Skeletal muscle cell (primary cell): ENCODE measurements at places on chromosomes 12 and 14.
A peak's percentile ranks its signal among the peaks of the same experiment; 100 is the strongest.

DNA sequence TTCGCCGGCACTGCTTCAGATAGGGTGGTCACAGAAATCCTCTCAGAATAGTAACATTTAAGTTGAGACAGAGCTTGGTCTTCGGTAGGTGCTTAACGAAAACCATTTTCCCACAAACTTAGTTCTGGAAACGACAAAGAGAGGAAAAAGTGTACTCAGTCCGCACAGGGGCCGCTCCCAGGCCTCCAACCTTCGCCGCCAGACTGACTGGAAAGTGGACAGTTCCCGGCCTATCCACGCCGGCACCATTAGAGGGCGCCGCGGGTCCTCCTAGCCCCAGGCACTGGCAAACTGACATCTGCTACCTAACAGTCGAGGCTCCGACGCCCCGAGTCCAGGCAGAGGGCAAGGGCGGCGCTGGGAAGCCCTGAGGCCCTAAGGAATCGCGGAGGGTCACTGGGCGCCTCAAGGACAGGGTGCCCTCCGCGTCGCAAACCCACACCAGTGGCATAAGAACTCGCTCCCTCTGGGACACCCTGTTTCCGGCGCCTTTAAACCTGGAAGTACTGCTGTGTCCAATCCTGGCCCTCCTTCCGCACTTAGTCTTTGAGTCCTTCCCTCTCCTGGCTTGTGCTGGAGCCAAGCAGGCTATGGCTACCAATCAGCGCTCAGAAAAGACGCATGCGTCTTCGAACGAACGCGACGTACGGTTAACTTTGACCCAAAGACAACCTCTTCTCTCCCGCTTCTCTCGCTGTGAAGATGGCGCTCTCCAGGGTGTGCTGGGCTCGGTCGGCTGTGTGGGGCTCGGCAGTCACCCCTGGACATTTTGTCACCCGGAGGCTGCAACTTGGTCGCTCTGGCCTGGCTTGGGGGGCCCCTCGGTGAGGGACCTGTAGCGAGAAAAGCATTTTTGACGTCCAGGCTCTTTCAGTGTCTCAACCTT, at the start of gene LETMD1:
Gene LETMD1, plus strand, starts transcription at position 673 of the 886 bp plus-strand sequence. Its CDS starts 30 bp downstream, at position 703.
- DNase-seq, result peak; percentile 96

DNA sequence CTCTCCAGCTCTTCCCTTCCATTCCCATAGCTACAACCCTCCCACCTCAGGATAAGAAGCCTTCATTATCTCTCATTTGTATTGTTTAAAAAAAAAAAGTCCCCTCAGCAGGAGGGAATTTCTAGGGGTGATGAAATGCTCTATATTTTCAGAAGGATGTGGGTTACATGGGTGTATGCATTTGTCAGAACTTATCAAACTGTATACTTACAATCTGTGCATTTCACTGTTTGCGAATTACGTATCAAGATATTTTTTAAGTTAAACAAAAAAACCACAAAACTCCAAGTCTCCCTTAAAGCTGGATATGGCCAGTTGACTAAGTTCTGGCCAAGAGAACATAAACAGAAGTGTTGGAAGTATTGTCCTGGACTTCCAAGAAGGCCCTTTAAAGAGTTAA, 2.0 kb upstream of the FKBP11 start:
- no peak for DNase-seq

- no peak for DNase-seq
Measured at GRCh38 chr12:2288875-2289274, 236.1 kb downstream of the CACNA1C start.

DNA sequence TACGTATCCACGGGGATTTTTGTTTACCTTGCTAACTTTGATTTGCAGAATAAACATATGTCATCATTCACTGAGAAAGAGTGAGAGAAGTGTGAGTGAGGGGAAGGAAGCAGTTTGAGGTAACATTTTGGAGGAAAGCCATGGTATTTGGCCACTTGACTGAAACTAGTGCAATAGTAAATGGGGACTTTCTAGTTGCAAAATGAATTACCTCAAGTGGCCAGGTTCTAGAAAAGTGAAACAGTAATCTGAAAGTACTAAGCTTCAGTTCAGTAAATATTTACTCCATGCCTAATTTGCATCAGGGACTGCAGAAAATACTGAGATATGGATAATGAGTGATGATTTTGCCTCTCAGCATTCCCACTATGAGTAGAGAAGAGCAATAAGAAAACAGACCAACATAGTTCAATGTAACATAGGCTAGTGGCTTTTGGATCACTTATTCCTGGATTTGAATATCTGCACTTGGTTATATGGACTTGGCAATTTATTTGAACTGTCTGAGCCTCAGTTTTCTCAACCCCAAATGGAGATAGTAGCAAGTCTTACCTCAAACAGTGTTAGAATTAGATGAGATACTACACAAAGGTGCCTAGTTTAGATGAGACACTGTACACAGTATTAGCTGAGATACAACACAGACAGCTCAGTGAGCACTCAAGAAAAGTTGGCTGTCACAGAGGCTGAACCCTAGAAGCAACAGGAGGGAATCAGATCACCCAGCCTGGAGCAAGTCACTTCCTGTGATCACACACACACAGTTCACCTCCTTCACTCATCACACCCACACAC, 439.1 kb downstream of the NPAS3 start:
- DNase-seq, result no peak

- DNase-seq, result no peak
Measured at GRCh38 chr12:113702836-113703235, 231.2 kb upstream of the LHX5 start.

DNA sequence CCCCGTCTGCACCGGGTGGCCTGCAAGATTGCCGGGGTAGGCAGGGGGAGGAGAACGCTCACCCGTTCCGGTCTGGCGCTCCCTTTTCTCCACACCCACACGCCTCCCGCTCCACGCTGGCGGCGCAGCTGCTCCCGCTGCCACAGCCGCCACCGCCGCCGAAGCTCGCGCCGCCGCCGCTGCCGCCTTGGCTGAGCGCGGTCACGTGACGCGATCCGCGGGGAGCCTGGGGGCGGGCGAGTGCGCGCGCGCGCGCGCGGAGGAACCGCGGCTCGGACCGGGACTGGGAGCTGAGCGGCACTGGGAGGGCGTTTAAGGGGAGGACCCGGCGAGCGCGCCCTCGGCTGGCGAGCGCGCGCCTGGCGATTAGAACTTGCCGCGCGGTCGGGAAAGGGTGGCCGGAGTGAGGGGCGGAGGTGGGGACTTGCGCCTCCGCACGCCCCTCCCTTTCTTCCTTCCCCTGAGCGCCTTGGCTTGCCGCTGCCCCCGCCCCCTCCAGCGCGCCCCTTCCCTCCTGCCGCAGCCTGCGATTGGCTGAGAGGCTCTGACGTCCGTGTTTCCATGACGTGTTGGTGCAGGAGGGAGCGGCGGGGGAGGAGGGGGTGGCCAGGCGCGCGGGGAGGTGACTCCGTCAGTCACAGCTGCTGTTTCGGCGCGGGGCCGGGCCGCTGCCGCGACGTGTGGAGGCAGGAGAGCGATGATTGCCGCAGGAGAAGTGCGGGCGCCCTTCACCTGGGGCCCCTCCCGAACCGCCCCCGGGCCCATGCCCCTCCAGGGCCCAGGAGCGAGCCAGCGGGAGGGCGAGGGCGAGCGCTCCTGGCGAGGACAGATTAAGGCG, 738 bp upstream of the ATP2B1 start:
- peak; percentile 99 for DNase-seq

DNA sequence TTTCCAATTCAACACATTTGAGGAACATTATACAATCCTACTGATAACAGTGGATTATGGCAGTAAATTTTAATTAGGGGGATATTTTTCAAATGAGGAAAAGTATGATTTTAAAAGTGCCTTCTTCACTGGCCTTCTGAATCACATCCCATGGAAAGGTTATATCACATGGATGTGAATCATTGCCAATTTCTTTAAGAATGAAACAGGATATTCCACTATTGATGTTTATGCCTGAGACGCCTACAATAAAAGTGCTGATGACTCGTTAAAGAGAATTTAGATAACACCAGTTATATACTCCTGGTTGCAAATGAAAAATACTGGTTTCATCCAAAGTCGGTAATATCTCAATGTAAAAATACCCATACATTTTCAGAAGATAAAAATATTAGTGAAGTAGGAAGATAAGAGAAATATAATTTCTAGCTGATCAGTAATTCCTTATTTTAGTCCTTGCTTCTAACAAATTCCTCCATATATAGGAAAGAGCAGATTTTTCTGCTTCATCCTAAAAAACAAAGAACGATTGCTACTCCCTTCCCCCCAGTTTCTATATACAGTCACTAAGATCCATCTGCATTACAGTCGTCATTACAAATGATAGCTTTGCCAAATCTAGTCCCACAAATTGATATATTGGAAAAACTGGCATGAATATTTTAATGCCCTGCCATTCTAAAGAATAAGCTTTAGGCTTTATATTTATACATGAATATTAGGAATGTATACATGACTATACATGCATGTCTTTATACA, 139.5 kb upstream of the SOX5 start:
- DNase-seq, result no peak

DNA sequence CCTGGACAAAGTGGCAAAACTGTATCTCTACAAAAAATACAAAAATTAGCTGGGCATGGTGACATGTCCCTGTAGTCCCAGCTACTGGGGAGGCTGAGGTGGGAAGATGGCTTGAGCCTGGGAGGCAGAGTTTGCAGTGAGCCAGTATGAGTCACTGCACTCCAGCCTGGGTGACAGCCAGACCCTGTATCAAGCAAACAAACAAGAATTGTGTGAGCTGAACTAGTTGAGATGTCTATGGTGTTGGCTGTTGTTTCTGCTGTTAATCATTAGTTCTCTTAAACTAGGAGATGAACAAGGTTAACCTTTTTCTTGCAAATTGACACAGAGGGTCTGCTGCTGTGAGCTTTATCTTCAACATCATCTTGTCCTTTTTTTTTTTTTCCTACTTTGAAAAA, 23.6 kb downstream of the RASSF3 start:
- DNase-seq, result no peak

DNA sequence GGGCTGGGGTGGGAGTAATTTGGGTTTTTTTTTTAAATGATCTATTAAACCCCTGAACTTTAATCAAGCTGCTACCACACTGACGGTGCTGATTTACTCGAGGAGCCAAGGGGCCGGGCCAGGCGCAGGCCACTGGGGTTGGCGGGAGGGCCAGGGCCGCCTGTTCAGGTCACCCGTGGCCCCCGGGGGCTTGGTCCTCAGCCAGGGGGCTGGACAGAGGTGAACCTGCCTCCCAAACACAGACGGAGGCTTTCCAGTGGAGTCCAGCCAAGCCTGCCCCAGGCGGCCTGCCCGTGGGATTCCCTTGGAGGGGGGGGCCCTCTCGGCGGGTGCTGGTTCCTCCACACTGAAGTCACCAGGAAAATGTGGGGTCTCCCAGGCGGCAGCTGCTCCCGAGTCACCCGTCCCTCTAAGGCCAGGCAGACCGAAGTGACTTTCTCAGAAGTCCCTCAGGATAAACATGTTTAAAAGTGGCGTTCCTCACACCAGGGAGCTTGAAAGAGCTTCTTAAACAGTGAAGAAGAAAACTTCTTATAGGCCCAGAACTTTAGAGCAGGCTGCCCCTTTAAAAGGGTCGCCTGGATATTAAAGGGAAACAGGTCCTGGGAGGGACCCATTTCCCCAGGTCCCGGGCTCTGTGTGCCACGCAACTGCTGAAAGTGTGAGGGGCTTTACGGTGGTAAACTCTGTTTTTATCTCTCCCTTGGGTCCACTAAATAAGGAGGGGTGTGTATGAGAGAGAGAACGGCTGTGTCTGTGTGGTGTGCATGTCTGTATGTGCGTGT, 167.2 kb upstream of the GSC start:
- no peak for DNase-seq

GRCh38 chr14:94673781-94674231, 61.6 kb downstream of the SERPINA3 start:
- DNase-seq, result no peak

DNA sequence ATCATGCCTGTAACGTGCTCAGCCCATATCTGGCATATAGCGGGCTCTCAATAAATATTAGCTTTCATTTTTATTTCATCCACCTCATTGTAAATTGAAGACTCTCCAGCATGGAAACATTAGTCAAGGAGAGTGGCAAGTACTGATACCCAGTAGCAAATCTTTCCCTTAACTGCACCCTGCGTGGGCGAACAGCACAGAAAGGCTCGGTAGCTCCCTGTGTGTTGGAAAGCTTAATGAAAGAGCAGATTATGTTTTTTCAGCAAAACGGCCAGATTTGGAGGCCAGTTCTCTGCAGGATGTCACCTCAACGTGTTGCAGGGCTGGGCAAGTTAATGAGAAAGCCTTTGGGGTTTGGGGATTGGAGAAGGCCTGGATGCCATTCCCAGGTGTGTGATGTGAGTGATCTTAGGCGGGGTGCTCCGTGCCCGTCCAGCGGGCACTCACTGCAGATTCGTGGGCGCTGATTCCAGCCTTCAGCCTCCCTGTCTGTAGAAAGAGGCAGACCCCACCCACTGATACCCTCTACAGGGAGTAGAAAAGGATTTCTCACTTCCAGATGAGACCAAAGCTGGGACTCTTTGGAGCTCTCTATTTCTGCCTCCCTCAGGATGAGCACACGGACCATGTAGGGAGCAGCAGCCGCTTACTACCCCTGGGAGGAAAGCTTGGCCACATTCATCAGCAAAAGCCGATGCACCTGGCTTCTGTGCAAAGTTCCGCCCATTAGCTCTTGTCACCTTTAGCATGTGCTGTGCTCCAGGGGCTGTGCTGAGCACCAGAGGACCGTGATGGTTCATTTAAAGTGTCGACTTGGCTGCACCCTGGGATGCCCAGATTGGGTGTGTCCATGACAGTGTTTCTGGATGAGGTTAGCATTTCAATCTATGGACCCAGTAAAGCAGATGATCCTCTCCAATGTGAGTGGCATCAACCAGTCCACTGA, 29.1 kb downstream of the C14orf132 start:
- DNase-seq, result no peak

- DNase-seq, result no peak
Measured at GRCh38 chr12:50699940-50700339, 64.0 kb upstream of the ATF1 start.

- no peak for DNase-seq
Measured at GRCh38 chr12:65853489-65854157, 29.3 kb downstream of the HMGA2 start.

DNA sequence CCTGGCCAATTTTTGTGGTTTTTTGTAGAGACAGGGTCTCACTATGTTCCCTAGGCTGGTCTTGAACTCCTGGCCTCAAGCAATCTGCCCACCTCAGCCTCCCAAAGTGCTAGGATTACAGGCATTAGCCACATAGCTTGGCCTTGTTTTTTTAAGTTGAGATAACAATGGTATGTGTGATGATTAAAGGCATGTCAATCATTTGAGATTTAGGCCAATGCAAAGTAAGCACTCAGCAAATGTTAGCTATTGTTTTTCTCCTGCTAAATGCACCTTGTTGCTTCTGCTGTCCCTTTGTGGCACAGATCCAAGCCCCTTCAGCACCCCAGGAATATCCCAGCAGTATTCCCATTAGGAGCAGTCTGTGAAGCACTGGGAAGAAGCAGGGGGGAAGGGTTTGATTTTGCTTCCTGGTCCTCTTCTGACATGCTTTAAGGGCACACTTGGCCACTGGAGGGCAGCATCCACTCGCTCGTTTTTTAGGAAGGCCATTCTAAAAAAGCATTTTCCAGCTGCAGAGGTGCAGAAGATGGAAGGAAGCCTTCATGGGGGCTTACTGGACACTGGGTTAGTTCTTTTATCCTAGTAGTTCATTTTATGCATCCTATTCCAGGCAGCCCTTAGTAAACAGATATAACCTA, 70.2 kb upstream of the ZFP36L1 start:
- DNase-seq, result peak; percentile 33
